ENCODE measurements at places on chromosomes 7 and 10.

DNA sequence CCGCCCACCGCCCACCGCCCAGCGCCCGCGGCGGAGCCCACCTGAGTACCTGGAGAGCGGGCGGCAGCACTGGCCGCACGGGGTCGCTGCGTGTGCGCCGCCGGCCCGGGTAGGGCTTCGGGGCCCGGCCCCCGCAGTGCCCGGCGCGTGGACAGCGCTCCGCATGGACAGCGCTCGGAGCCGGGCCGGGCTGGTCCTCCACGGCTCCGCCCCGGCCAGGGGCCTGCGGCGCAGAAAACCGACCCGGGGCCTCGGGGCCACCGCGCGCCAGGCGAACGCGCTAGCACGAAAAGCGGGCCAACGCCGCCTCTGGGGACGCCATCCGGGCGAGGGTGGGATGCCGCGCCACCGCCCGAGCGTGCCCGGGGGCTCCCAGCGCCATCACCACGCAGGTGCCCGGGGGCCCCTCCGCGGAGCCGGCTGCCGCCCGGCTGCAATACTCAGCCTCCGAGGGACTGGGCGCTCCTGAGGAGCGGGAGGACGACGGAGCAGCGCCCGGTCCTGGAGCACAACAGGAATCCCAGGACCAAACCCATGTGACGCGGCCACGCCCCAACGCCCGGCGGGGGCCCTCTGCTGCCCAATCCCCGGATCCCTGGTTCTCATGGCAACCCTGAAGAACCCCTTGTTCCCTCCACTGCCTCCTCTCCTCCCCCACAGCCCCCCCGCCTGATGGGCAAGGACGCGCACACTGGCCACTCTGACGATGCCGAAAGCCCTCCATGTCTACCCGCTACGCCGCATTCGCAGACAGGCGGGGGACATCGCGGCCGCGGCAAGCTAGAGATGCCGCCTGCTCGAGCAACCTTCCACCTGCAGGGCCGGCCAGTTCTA is at the start of gene GRB10:
Gene GRB10, minus strand, starts transcription at position 522 of the 834 bp plus-strand sequence. CDS start 50,574 bp downstream, outside the sequence.
- DNase-seq, result peak; percentile 28

GRCh38 chr10:17029581-17030271 is 99.9 kb downstream of the CUBN start:
- DNase-seq, result peak; percentile 75

DNA sequence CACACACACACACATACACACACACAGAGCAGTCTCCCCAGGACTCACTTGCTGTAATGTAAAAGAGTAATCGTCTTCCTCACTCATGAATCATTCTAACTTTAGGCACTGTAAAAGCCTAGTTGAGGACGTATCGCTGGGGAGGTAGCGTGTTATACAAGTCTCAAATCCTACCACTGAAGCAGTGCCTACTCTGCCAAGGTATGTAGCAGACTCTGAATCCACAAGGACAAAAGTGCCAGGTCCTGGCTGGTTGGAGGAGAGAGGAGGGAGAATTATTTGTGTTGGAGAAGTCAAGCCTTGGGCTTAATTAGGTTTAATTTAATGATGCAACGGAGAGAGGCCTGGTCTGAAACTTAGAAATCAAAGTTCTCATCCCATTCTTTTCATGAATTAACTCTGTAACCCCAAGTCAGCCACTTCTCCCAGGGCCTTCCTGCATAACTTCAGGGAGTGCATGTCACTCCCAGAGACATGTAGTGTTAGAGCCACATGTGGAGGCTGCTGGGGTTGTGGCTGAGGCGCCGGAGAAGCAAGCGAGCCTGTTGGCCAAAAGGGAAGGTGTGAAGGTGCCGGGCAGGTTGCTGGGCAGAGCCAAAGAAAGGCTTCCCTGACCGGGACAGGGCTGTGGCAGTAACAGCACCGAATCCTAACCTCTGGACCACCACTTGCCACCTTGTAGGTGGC is 36.7 kb downstream of the NKX2-3 start:
- DNase-seq, result no peak

DNA sequence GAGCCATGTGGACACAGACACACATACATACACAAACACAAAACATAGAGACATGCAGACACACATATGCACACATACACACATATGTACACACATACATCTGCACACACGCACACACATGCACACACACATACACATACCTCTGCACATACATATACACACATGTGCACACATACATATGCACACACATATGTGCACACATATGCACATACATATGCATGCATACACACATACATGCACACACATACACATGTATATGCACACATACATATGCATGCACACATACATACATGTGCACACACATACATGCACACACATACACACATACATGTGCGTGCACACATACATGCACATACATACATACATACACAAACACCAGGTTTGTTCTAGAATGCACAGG is 236.3 kb upstream of the FOXK1 start:
- no peak for DNase-seq

- DNase-seq, result no peak
Measured at GRCh38 chr7:36117203-36117840, 35.7 kb upstream of the EEPD1 start.

DNA sequence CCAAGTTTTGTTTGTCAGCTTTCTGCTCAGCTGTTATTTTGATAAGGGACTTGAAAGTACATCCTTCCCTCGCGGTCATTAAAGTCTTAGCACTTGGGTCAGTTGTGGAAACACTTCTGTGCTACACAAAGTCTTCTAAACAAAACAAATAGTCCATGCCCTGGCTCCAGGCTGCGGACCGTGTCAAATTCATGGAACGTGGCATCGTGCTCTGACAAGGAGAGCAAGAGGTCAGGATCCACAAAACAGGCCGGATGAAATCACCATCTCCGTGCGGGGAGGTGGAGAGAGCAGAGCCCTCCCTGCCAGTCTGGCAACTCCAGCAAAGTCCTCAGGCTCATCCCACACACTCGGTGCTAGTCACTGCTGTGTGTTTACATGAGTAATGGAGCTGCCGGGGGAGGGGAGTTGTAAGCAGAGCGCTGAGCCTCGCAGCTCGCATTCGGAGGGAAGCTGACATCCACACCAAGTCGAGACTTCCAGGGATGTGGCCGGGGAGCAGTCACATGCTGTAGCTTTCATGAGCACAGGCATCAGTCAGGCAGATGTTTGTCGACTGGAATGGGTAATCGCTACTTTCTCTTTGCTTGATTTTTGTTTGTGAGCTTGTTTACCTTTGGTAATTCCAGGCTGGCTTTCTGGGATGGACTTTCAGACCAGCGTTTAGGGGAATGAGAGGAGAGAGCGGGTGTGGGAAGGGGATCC is 147.6 kb downstream of the ARID5B start:
- peak; percentile 56 for DNase-seq

- DNase-seq, result no peak
Measured at GRCh38 chr7:137423321-137423720, 79.8 kb upstream of the PTN start.

- DNase-seq, result no peak
Measured at GRCh38 chr7:20019757-20020432, 197.3 kb downstream of the MACC1 start.

- DNase-seq, result no peak
Measured at GRCh38 chr7:151260471-151260870, 12.0 kb upstream of the SMARCD3 start.

DNA sequence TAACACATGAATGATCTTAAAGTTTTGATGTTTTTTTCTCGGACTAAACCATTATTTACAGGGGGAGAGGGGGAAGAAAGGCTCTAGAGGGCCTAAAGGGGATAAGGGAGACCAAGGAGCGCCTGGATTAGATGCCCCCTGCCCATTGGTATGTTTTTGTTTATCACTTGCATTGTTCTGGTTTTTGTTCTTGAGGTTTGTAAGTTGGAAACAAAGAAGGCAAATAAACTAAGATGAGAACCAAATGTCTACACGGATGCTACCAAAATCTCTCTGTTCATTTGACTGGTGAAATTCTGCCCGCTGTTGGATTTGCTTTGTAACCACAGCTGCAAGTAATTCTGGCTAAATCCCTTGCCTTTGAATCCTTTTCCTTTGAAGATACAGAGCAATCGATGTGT is 99.8 kb upstream of the MACROH2A2 start:
- DNase-seq, result no peak

- DNase-seq, result no peak
Measured at GRCh38 chr10:63437116-63437949, 28.4 kb downstream of the JMJD1C start.

GRCh38 chr7:85135977-85136376 is 50.9 kb downstream of the SEMA3D start:
- no peak for DNase-seq

- DNase-seq, result no peak
Measured at GRCh38 chr7:103735377-103735776, 254.1 kb downstream of the RELN start.

DNA sequence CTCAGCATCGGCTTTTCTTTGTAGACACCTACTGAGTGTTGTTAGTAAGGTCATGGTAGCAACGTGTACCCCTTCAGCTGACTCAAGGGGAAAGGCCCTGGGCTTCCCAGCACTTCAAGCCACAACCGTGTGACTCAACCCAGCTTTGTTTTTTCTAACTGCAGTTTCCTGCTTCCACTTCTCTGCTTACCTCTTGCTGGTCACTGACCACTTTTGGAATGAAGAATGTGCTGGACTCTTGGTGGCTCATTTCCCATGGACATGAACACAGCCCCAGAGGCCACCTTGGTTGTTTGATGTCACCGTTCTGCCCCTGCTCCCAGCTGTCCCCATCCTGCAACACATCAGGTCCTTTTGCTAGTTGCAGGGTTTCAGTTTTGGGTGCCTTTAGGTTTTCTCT is 69.5 kb upstream of the ZNF438 start:
- DNase-seq, result peak; percentile 51

DNA sequence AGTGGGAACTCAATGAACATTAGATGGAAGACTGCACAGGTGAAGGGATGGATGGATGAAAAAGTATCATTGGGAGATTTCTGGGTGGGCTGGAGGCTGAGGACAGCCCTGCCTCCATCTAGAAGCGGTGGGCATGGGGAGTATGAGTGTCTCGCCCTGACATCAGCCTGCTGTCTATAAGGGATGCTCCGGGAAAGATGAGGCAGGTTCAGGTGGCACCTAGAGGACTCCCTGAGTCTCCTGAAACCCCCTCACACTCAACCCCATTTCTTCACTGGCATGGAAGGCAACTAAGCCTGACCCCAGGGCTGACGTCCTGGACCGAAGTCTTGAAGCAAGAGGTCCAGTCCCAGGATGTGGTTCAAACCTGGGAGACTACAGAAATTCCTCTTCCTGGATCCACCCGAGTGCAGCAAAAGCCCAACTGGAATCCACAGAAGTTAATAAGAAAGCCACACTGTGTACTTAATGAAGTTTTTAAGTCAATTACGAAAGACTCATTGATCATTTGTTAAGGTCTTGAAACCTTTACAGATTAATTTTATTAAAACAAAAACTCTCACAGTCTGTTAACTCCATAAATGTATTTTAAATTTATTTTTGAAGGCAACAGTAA is 238.8 kb downstream of the EMX2 start:
- no peak for DNase-seq

DNA sequence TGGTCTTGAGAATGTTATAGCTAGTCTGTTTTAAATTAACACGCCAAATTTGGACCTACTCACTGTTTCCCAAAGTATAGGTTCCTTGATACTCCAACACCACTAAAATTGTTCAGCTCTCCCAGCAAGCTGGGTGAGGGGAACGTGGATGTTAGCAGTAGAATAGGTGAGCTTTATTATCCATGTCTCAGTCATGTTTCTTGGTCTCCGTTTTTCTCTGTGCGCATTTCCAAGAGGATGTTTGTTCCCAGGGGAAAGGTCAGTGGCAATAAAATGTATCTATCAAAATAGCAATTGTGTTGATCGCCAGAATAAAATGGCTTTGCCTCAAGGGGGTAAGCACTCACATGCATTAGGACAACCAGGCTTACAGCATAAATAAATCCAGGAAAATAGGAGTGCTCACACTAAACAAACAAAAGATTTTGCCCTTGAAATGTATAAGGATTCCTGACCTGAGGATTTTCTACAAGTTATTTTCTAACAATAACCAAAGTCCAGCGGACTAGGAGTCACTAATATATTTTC is 187.0 kb upstream of the C7orf33 start:
- no peak for DNase-seq

DNA sequence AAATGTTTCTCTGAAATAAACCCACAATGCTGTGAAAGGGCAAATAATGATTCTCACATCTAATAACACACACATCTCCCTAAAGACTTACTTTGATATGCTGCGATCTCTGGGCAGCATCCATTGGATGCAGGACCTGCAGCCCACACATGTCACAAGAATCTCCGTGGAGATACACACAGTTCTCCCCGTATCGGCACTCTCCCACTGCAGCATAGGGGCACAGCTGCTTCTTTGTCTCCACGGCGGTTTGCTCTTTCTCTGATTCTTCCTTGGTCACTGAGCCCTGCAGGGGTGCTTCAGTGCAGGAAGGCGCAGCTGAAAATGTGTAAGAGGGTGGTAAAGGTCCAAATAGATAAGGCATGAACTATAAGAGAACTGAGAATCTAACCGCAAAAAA is 20.4 kb downstream of the MKRN1 start:
- no peak for DNase-seq

- no peak for DNase-seq
Measured at GRCh38 chr10:34255035-34255434, 560.1 kb downstream of the PARD3 start.

DNA sequence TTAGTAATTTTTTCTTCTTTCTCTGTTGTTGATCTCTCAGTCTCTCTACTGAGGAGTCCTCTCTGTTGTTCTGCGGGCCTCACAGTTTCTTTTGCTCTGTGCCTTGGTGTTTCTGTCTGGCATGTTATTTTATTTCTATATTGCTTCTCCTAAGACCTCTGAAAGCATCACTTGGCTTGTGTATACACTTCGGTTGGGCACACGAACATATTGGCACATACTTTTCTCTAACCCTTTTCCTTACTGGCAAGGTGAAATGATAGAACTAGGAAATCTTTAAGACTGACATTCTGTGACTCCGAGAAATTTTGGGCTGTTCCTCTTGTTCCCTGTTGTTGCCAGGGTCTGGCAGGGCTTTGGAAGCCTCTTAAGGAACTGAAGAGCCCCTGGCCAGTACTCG is 148.9 kb downstream of the CELF2 start:
- no peak for DNase-seq

GRCh38 chr10:44963772-44964633 is 4.4 kb downstream of the RASSF4 start:
- DNase-seq, result no peak

GRCh38 chr10:79555354-79556309 is 4.6 kb downstream of the SFTPA2 start:
- DNase-seq, result no peak
